Erythroblast (primary cell): ENCODE measurements at places on chromosomes 1 and 21.

GRCh38 chr1:145997016-145997717 lies 788 bp upstream of the TXNIP start:
- DNase-seq = peak; percentile 70

GRCh38 chr21:41431788-41432548 lies 5.9 kb downstream of the MX1 start:
- no peak for DNase-seq

DNA sequence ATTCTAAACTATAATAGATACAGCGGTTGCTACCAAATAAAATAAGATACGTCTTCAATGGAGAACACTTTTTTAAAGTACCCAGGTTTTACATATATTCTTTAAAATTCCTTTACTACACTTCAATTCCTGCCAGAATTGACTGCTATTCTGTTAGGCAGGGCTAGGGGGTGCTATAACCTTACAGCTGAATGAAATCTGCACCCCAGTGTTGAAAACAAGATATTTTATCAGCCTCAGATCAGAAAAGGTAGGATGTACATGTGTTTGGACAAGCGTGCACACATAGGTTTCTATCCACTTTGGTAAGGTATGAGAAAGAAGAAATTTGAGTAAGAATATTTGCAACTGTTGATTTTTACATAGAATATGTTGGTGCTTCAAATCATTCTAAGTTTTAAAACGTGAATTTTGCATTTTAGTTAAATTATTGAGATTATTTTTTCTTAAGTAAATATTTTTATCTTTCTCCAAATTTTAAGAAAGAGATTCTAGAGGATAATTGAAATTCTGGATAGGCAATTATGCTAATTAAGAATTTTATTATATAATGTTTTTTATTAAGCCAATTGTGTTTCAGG lies 490.8 kb upstream of the ADGRL4 start:
- peak; percentile 25 for DNase-seq

DNA sequence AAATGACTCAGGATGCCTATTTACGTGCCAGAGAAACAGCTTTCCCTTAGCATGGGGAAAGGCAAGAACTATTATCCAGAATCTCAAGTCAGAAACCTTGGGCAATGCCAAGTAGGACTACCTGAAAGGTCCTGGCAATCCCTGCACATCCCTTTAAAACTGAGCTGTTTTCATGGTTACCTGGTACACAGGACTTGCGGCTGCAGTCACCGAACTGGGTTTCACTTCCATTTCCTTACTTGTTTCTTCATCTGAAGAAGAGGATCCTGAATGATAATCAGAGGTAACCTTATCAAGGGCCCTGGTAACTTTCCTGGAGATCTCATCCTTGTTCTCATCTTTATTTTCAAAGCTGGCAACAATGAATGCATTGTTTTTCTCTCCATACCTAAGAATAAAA lies 14.3 kb downstream of the BTG3 start:
- DNase-seq = no peak

- no peak for DNase-seq
These were observed 1397.6 kb upstream of the B3GALT2 start for GRCh38 chr1:194584052-194584451.

DNA sequence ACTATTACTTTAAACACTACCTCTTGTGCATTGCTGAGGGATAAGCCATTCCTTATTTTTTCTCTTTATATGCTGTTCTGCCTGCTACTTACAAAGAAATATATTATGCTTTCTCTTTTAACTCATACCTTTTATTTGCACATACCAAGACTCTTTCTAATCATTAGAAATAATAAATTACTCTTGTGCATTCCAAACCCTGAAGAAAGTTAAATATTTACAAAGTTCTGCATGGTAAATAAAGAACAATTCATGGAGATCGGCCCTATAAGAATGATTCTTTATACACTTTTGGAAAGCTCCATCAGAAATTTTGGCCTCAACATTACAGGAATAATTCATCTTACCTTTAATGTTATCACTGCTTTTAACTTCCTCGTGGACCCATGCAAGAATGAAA lies 86.7 kb upstream of the PALMD start:
- no peak for DNase-seq

DNA sequence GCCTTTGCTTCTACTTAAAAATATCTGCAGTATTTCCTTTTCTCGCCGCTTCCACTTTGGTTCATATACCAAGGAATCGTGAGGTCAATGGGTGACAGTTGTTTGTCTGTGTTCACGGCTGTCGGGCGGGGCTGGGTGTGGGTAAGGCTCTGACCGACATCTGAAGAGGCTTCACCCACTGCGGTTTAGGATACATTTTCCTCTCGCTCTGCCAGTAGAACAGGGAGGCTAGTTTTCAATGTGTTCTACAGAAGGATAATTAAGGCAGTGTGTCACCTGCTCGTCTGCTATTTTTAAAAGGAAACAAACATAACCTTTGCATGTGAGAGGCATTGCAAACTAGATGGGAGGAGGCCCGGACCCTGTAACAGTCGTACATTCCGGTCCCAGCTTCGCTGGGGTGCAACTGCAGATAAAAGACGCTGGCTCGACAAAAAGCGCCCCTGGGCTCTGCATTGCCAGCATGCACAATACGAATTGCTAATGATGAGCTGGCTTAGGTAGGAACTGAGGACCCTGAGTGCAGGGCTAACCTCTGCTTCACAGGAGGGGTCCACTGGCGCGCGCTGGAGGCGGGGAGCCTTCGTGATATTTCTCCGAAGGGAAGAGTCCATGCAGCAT lies 8.5 kb upstream of the ERG start:
- DNase-seq = peak; percentile 21

DNA sequence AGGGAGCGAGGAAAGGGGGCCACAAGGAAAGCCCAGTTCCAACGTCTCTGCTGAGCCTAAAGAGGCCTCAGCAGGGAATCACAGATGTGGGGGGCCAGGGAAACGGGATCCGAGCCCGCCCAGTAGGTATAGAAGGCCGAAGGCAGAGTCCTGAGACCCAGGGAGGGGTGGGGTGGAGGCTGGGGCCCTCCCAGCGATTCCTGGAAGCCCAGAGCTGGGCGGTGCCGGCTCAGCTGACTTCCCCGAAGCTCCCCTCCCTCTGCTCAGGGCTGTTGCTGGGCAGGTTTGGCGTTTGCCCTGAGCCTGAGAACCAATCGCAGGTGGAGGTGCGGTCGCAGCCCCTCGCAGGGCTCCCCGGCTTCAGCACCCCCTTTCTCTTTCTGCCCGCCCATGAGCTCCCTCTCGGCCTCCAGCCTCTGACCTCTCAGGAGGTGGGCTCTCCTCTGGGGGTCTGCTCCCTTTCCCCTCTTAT lies 12.8 kb downstream of the ADAMTSL4 start:
- DNase-seq = peak; percentile 91

GRCh38 chr1:118077331-118078045 lies 107.5 kb downstream of the SPAG17 start:
- peak; percentile 32 for DNase-seq

DNA sequence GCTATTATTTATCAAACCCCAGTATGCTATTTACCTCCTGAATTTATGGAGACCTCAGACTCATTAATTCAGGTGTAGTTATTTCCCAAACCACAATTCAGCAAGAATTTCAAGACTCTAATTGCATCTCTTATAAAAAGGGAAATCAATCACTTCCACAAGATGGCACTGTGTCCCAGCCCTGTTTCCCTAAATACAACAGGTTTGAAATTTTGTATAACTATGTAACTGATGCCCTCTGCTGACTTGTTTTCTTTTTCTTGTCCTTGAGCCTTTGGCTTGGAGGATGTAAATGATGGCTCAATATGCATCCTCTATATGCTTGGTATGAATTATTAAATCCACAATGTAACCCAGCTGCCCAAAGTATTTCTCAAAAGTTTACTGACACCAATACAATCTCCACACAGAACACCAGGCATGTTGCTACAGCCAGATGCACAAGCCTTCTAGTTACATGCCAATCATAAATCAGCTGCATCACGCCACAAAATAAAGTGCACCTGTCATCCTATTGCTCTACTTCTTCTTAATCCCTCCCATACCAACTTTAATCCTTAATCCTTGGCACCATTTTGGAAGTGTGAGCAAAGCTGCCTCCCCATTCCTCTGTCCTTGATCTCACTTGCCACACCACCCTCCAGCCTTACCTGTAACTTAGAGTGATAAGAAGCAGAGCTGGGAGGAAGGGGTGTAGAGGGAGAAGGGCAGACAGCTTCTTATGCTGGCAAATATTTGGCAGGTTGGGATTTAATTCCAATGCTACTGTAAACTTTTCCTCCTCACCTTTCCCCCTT lies 9.0 kb downstream of the C1orf105 start:
- peak; percentile 75 for DNase-seq

DNA sequence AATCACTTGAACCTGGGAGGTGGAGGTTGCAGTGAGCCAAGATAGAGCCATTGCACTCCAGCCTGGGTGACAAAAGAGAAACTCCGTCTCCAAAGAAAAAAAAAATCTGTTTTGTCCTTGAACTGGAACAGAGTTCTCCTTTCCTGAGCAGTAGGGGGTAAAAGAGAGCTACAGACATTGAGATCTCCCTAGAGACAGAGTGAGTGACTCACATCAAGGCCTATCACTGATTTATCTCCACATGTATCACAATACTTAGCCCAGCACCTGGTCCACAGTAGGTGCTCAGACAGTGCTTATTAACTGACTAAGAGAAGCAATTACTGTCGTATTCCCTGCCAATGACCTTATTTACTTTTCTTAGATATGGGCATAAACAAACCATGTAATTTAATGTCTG lies 354.1 kb upstream of the C1orf87 start:
- DNase-seq = no peak

DNA sequence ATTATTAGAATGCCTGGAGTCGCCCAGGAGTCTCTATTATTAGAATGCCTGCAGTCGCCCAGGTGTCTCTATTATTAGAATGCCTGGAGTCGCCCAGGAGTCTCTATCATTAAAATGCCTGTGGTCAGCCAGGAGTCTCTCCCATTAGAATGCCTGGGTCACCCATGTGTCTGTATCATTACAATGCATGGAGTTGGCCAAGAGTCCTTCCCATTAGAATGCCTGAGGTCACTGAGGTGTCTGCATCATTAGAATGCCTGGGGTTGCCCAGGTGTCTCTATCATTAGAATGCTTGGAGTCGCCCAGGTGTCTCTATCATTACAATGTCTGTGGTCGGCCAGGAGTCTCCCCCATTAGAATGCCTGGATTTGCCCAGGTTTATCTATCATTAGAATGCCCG lies 66.9 kb downstream of the RNF187 start:
- DNase-seq = no peak

DNA sequence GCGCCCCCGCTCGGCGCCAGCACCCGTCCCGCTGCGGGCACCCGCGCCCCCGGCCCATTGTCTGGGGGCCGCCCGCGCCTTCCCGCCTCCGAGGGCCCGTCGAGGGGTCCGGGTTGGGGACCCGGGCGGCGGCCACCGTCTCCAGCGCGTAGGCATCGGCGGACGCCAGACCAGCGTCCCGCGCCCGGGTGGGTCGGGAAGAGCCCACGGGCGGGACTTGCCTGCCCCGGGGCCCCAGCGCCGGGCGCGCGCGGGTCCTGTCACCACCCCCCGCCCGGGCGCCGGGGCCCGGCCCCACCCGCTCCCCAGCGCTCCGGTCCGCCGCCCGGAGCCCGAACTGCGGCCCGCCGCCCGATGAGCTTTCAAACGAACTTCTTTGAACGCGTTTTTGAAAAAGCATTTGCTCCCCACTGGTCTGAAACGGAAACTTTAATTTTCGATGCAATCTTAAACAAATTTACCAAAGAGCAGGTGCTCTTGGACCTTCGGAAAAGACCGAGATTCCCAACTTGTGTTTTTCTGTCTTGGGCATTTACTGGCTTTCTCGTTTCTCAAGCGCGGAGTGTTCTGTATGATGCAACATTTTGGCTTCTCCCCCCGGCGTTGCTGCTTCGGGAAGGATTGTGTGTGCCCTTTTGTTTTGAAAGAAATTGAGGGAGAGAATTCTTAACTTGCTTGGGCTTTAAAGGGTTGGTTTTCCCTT lies 615 bp downstream of the CLIC4 start:
- peak; percentile 85 for DNase-seq

DNA sequence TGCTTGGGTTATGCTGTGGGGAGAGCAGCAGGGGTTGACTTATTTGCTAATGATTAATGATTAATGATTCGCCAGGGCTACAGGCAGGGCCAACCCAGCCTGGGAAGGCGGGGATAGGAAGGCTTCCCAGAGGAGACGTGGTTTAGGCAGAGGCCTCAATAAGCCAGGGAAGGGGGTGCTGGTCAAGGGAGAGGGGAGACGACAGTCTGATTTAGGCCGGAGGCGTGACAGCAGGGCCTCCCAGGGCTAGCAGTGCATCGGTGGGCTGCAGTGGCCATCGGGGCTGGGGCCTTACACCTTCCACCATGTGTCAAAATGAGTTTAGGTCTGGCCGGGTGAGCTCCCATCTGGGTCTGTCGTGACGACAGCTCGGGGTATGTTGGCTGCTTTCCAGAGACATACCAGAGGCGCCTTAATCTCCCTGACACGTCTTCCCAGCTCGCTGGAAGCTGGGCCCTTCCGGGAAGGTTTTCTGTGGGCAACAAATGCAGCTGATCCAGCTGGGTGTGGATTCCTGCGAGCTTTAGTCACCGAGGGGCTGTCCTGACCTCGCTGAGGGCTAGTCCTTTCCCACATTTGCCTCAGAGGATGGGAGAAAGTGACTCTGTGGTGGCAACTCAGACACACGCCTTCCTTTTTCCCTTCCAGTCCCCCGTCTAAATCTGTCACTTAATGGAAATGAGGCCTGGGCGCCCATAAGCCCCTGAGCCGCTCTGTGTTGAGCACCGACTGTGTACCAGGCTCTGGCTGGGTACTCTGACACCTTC lies 3.7 kb upstream of the SLC1A7 start:
- no peak for DNase-seq

GRCh38 chr1:96478228-96478627 lies 243.4 kb upstream of the PTBP2 start:
- DNase-seq = no peak

DNA sequence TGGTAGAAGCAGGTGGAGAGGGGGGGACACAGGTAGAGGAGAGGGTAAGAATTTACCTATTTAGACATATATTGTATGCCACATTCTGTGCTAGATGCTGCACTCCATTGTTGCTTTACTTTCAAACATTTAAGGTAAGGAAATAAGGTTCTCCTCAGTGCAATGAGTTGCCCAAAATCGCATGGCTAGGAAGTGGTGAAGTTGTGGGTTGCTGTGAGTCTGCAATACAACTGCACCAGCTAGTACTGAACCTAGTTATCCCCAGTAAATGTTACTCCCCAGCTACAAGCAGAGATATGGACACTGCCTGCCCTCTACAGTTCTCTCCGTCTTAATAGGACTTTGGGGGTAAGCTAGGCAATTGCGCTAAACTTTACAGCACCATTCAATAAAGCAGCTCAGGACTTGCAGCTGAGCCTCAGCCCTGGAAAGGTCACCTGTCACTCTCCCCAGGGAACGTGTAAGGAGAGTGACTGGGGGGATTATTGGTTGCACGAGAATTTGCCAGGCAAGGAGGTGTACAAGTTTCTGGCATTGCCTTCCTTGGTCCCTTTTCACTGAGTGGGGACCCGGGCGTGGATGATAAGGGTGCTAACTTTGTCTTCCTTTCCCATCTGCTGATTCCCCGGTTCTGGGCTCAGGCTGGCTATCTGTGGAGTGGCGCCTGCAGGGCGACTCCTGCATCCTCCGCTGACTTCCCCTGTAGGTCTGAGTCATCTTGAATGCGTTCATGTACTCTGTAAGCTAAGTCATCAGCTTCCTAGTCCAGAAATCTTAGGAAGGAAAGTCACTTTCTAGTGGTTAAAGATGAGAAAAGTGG lies 71.3 kb upstream of the CNTN2 start:
- DNase-seq = peak; percentile 69

GRCh38 chr1:204258213-204259115 lies 44.7 kb upstream of the GOLT1A start:
- DNase-seq = peak; percentile 42

- no peak for DNase-seq
These were observed 135.4 kb upstream of the SOD1 start for GRCh38 chr21:31524140-31524539.
